ENCODE measurements at places on chromosomes 16 and 17.
A peak's percentile ranks its signal among the peaks of the same experiment; 100 is the strongest.

DNA sequence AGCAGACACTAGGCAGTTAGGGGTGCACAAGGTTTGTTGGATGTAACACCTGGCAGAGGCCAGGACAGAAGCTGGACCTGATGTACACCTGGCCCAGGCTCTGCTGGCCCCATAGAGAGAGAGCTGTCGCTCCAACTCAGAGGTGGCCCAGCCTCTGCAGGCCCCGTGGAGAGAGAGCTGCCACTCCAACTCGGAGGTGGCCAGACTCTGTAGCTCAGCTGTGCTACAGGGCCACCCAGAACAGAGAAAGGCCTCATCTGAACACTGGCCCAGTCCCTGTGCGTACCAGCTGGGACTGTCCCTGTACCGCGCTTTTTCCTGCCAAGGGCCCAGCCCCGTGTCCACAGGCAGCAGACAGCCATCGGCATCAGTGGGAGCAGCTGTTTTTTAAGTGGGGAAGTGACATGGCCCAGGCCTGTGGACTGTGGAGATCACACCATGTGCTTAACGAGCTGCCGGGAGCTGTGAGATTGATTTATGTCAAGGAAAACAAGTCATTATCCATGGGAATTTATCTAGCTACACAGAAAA, 176.4 kb upstream of the CHMP6 start:
- DNase-seq, result no peak

DNA sequence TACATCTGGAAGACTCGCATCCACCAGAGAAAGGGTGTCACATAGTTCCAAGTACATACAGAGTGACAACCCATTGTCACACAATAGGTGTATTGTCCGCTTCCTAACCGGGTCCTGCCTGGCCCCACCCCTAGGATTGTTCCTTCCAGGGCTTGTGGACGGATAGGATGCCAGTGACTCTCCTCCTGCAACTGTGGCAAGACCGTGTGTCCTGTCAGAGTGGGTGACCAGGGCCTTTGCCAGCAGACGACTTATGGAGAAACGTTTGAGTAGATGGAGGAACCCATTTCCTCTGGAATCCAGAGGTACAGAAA, 258.4 kb downstream of the CPPED1 start:
- no peak for DNase-seq

GRCh38 chr17:48555258-48556228, 10.6 kb upstream of the HOXB2 start:
- peak; percentile 74 for DNase-seq

DNA sequence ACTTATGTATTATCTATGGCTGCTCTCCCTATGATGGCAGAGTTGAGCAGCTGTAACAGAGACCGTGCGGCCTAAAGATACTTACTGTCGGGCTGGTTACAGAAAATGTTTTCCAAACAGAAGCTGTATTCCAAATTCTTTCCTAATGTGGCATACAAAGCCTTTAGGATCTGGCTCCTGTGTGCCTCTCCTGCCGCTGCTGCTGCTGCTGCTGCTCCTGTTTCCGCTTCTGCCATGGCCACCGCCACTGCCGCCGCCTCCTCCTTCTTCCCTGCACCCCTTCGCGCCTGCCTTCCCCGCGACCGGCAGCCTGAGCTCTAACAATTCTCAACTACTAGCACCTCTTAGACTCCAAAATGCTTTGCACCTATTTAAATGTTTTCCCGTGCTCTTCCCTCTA, 263.9 kb upstream of the TBX2 start:
- no peak for DNase-seq

DNA sequence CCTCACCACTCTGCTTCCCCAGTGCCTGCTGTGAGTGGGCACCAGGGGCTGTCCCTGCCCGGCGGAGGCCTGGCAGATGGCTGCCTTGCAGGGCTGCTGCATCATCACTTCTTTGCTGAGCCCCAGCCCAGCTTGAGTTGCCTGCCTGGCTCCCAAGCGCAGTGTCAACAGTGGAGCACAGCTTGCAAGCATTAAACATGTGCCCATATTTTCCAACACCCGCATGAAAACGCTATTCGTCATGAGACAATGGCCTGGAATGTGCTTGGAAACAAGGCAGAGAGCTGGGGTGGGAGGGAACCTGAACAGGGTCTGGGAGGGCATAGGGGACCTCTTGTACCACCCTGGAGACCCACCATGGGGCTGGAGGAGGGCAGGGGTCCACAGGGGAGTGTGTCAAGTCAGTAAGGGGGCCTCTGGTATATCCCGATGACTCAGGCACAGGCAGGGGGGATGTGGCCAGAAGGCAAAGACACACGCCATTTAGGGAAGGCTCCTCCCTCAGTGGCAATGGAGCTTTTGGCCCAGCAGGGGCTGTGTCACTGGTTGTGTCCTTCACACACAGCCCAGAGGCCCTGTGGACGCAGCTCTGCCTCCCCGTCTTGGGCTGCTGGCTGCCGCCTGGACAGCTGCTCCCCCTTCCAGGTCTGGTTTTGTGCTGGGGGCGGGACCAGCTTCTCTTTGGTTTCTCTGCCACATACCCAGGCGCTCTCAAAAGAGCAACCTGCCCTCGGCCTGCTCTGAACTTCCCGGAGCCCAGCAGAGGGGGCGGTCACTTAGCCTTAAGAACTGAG, 17.4 kb upstream of the MTSS2 start:
- peak; percentile 28 for DNase-seq

- no peak for DNase-seq
Observed at GRCh38 chr17:13428611-13429042, 173.1 kb downstream of the HS3ST3A1 start.

- no peak for DNase-seq
Observed at GRCh38 chr17:82000803-82001570, 21.7 kb downstream of the CENPX start.

- DNase-seq, result no peak
Observed at GRCh38 chr16:57679767-57680482, 11.8 kb downstream of the ADGRG3 start.

DNA sequence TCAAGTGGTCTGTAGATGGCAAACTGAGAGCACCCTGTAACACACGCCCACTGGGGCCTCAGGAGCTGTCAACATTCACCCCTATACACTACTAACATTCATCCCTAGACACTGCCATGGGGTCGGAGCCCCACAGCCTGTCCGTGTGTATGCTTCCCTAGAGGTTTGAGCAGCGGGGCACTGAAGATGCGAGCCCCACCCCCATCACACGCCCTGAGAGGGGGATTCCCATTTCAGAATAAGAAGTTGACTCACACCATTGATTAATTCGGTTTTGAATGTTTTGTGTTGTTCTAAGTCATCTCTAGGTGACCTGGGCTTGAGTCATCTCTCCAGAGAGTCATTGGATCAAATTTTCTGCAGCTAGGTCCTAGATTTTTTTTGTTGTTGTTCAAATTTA, 37.3 kb upstream of the MMD start:
- no peak for DNase-seq

- DNase-seq, result no peak
Observed at GRCh38 chr16:84913315-84913714, 93.5 kb downstream of the CRISPLD2 start.

- no peak for DNase-seq
Observed at GRCh38 chr17:65154770-65155589, 17.8 kb downstream of the RGS9 start.

DNA sequence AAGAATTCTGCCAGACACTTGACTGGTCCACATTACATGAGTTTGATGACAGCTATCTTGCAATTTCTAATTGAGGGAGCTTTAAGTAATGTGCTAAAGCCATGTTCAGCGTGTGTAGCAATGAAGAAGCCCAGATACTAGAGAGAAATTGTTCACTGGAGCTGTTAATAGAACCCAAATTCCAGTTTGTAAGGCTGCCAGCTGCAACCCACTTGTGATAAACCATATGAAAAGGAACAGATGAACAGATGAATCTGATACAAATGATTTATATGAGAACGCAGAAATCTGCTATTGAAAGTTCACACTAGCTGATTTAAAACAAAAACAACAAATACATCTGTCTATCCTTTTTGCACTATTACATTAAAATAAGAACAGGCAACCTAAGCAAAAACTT, 6.2 kb downstream of the NACA2 start:
- no peak for DNase-seq

DNA sequence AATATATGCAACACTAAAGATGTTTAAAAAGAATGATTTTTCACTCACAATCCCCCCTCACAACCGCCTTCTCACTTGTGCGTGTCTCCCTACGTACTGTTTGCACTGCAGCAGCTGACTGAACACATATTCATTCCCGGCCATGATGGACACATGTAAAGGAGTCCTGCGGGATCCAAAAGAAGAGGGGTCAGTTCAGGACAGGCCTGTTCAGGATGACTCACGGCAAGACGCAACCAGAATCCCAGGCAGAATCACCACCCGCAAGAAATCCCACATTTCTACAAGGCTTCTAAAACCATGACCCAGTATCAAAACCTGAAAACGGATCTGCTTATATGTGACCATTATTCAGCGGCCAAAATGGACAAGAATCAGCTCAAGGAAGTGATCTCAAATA, 52.3 kb downstream of the CYB5D2 start:
- DNase-seq, result no peak

DNA sequence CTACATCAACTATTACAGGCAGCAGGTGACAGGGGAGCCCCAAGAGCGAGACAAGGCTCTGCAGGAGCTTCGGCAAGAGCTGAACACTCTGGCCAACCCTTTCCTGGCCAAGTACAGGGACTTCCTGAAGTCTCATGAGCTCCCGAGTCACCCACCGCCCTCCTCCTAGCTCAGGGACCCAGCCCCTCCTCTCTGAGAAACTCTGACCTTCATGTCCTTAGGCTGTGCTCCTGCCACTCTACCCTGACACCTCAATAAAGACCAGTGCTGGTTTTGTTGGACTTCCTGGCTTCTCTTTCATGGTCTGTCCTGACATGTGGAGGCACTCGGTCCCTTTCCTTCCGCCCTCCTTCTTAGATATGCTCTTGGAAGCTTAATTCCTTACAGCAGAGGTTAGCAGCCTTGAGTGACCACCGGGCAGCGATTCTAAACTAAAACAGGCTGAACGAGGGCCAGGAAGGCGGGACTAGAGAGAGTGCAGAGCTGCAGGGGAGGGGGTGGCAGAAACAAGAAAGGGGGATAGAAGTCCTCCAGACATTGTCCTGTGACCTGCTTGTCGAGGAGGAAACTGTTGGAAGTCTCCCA, 915 bp downstream of the AHSP start:
- DNase-seq, result no peak

GRCh38 chr17:357644-358043, 5.0 kb upstream of the RPH3AL start:
- no peak for DNase-seq

DNA sequence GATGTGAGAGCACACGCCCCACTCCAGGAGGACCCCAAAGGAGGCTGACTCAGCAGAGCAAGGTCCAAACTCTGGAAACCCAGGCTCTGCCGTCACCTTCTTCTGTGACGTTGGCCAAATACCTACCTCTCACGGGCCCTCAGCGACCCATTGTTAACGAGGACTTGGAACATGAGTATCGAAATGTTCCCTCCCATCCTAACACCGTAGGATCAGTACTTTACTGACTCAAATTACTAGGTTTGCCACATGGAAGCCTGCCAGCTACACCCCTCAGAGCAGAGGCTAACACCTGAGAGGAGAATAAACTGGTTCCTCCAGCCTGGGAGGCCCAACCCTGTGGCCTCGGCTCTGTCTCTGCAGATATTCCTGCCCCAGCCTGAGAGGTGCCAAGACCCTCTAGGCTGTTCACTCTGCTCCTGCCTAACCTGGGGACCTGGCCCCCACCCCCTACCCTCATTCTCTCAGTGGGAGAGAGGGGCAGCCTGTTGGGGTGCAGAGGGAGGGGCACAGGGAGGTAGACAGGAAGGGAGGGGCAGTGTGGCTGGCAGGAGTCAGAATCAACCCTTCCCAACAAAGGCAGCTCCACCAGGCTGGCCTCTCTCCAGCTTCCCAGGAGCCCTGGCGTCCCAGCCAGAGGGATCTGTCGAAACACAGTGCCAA, 4.4 kb downstream of the PITPNM3 start:
- DNase-seq, result no peak

DNA sequence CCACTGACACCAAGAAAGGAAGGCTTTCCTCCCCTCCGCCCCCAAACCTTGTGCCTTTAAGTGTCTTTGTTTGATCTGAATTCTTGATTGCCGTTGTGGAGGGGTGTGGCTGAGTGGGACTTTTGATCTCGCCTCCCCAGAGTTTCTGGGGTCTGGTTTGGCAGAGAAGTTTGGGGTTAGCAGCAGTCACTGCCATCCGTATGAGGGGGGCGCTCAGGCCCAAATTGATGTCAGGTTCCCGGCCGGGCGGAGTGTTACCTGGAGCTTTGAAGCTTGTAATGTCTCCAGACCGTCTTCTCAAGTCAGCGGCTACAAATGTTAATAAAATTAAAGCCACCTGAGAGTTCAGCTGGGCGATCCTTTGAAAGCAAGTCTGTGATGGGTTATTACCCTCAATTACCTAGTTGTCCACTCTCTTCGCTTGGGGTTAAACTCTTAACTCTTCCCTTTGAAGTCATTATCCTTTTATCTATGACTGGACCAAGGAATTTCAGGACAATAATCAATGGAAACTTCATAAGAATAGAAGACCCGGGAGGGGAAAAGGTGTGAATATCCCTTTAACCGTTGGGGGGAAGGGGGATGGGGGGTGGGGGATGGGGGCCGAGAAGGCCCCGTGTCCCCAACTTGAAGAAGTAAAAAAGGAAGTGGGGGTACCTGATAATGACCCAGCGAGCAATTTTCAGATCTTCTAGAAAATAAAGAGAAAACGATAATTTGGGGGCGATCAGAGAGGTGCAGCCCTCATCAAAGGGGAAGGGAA, 31.8 kb upstream of the AXIN2 start:
- no peak for DNase-seq

GRCh38 chr17:72191921-72192799, 71.3 kb downstream of the SOX9 start:
- DNase-seq, result no peak

DNA sequence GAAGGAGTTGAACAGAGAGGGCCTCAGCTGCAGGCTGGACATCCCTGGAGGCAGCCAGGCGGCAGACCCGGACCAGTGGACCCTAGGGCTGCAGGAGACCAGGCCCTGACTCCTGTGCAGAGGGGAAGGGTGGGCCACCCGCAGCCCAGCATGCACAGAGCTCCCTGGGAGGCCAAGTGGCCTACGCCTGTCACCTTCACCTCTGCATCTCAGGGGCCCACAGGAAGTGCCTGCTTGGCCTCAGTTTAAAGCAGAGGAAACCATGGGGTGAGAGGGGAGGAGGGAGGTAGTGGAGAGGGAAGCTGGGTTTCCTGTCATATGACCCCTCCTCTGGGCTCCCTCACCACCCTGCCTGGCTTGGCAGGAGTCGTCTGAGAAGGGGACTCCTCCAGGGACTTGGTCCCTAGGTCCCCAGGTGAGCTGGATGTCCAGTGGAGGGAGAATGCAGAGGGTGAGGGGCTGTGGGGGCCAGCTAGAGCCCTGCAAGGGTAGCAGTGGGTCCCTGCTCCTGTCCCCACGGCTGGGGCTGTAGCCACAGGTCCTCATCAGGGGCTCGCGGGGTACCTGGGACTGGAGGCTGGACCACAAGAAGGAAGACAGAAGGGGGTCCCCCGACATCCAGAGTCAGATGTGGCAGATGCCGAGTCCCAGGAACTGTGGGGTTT, at the start of gene TMC8:
Gene TMC8, plus strand, starts transcription at position 335 of the 665 bp plus-strand sequence. CDS start 818 bp downstream, outside the sequence.
- DNase-seq, result no peak

- DNase-seq, result no peak
Observed at GRCh38 chr16:57383276-57384247, 11.3 kb downstream of the CX3CL1 start.

Data from NCI-H1417 (cell line).